ENCODE measurements at places on chromosomes 5 and 9. TPM values are rescaled to one million over a fixed set of nuclear protein-coding genes. Genes with fewer than 3 reads are reported as not detected.

GRCh38 chr5:43104057-43104456, 16.7 kb upstream of the ZNF131 start:
- DNase-seq: no peak

DNA sequence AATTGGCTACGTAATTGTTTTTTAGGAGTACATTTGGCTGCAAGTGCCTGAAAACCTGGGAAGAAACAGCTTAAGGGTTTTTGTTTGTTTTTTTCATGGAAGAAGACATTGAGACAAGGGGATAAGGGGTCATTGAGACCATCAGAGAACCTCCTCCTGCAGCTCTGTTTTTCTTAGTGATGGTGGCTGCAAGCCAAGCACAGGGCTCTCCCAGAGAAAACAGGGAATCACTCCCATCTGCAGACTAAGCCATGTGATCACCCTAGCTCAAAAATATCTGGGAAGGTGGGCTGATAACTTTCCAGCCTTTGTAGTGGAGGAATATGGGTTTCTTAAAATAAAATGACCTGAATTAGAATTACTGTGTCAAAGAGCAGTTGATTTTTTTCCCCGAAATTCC, 25.1 kb downstream of the PALM2AKAP2 start:
- DNase-seq: no peak

The PDCD1LG2 gene
- 0.09 TPM for total RNA-seq

The FOXD4 gene
- total RNA-seq: 1.00 TPM
